Osteoblast (primary cell): ENCODE measurements at places on chromosomes 3 and 15. TPM values are rescaled to one million over a fixed set of nuclear protein-coding genes. Genes with fewer than 3 reads are reported as not detected.

FEZF2 gene
- not detected in 2 replicates for total RNA-seq

REC114 gene
- total RNA-seq, result not detected in 2 replicates

EBLN2 gene
- 6.2 and 7.4 TPM in 2 replicates for total RNA-seq

ABCC5 gene
- total RNA-seq, result 18.0 and 19.2 TPM in 2 replicates

OR5K2 gene
- not detected in 2 replicates for total RNA-seq

SPPL2A gene
- total RNA-seq, result 81.3 and 87.6 TPM in 2 replicates

KNSTRN gene
- total RNA-seq, result 19.9 and 28.6 TPM in 2 replicates

MYEF2 gene
- 0.88 and 1.1 TPM in 2 replicates for total RNA-seq

TNNC1 gene
- 0.29 and 0.36 TPM in 2 replicates for total RNA-seq

CPLX3 gene
- not detected in 2 replicates for total RNA-seq

TMEM158 gene
- 4.7 and 9.0 TPM in 2 replicates for total RNA-seq

GCHFR gene
- 4.4 and 4.7 TPM in 2 replicates for total RNA-seq

CFAP20DC gene
- total RNA-seq, result 2.2 and 4.7 TPM in 2 replicates

SCAMP5 gene
- 0.88 and 1.8 TPM in 2 replicates for total RNA-seq

CCR4 gene
- total RNA-seq, result not detected in 2 replicates

PCCB gene
- total RNA-seq, result 53.9 and 58.9 TPM in 2 replicates

DNAH12 gene
- under 0.01 TPM in 2 replicates for total RNA-seq

SPINK8 gene
- not detected in 2 replicates for total RNA-seq

FMN1 gene
- total RNA-seq, result 9.0 and 11.2 TPM in 2 replicates

FETUB gene
- not detected in 2 replicates for total RNA-seq

PSTPIP1 gene
- total RNA-seq, result not detected in 2 replicates

ZDHHC23 gene
- 0.88 and 1.1 TPM in 2 replicates for total RNA-seq
